Femur (tissue), 1 donor: ENCODE measurements at places on chromosomes 11 and 22.

DNA sequence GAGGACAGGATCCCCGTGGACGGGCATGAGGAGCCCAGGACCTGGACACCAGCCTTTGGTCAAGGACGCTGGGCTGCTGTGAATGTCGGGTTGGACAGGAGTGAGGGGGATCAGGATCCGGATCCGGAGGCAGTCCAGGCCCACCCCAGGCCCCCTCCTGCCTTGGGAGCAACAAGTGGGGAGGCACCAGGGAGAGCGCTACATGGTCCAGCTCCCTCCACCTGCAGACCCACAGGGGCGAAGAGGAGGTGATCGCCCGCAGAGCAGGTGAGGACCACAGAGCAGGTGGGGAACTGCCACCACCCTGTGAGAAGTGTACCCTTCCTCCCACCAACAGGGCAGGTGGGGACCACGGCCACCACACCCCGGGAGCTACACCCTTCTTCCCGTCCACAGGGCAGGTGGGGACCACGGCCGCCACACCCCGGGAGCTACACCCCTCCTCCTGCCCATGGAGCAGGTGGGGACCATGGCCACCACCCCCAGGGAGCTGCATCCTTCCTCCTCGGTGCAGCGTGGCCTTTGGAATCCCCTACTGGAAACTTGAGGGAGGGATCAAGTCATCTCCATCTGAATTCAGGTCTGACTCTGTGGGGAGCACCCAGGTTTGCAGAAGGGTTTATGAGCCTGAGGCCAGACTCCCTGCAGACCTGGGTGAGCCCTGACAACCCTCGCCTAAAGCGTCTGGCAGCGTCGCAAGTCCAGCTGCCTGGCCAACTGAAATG, 141.0 kb downstream of the BRD1 start:
- no peak for DNase-seq

DNA sequence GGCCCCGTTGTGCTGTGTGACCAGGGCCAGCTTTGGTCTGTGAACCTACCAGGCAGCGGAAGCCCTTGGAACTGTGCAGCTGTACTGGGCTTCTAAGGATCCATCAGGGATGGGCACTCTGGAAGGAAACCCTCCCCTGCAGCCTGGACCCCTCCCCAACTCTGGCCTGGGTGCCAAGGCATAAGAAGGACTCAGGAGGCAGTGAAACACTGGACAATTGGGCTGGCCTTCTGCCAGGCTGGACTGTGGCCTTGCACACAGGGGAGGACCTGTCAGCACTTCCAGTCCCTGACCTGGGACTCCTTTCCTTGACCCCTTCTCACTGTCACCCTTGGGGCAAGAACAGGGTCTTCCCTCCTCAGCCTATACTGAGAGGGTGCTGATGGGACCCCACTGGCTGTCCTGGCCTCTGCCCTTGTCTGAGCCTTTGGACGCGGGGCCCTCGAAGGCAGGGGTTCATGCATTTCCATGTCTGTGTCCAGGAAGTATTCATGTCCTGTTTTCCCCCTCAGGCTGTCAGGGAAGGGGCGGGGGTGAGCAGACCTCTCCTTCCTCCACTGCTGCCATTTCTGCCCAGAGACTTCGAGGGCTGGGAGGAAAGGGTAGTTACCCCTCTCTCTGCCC, 39.6 kb downstream of the PDE2A start:
- DNase-seq: no peak

DNA sequence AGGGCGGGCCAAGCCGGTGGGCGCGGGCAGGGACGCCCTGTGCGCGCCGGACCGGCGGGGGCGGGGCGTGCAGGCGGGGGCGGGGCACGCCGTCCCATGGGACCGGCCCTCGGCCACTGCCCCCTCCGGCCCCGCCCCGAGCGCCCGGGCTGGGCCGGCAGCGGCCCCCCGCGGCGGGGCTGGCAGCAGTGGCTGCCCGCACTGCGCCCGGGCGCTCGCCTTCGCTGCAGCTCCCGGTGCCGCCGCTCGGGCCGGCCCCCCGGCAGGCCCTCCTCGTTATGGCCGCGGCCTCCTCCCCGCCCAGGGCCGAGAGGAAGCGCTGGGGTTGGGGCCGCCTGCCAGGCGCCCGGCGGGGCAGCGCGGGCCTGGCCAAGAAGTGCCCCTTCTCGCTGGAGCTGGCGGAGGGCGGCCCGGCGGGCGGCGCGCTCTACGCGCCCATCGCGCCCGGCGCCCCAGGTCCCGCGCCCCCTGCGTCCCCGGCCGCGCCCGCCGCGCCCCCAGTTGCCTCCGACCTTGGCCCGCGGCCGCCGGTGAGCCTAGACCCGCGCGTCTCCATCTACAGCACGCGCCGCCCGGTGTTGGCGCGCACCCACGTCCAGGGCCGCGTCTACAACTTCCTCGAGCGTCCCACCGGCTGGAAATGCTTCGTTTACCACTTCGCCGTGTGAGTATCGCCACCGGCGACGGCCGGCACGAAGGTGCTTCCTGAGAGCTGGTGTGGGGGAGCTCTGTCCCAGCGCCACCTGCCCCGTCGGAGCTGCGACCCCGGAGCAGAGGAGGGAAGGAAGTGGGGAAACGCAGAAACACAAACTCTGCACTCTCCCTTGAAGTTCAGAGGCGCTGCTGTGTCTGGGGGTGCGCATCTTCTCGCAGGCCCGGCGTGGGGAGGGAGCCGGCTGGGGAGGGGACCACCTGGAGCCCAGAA, at the start of gene KCNQ1:
Gene KCNQ1, plus strand, starts transcription at position 188 of the 925 bp plus-strand sequence. Its CDS starts 91 bp downstream, at position 279.
- no peak for DNase-seq

DNA sequence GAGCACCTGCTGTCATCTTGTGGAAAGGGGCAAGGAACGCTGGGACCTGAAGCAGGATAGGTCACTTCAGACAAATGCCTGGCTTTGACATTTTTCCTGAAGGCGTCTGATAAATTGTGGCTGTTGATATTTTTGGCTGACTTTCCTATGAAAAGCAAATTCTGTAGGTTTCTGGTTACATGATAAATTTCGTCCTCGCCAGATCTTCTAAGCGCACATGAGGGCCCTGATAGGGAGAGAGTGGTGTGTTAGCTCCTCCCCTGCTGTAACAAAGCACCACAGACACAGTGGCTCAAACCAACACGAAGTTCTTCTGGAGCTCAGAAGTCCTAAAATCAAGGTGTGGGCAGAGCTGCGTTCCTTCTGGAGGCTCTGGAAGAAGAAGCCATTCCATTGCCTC, 19.6 kb downstream of the APOL4 start:
- DNase-seq: no peak

DNA sequence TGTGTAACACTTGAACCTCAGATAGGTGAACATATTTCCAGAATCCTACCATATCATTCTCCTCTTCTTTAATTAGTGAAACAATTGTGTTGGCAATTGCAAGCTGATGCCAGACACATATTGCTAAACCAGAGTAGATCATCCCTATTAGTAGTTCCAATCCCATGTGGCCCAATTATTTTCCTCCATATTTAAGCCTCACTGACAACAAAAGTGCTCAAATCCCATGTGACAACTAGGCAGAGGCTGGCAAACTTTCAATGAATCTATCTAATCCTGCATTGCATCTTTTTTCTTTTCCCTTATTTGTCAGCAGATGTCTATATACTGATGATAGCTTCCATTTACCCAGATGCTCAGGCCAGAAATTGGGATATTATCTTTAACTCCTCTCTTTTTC, 90.4 kb downstream of the GRIA4 start:
- DNase-seq: no peak

DNA sequence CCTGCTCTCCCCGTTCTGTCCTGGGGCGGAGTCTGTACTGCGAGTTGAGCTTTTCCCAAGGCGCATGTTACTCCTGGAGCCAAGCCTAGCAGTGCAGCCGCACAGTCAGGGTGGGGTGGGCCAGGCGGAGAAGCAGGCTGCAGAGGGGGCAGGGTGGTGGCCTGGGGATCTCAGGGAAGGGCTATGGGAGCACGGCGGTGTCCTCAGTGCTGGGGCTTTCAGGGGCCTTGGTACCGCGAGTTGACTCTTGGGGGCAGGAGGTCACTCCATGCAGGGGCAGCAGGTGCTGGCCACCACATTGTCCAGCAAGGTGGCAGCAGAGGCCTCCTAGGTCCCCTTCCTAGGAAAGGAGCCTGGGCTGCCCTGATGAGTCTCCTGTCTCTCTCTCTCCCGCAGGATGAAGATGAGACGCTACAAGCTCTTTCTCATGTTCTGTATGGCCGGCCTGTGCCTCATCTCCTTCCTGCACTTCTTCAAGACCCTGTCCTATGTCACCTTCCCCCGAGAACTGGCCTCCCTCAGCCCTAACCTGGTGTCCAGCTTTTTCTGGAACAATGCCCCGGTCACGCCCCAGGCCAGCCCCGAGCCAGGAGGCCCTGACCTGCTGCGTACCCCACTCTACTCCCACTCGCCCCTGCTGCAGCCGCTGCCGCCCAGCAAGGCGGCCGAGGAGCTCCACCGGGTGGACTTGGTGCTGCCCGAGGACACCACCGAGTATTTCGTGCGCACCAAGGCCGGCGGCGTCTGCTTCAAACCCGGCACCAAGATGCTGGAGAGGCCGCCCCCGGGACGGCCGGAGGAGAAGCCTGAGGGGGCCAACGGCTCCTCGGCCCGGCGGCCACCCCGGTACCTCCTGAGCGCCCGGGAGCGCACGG, 14.9 kb upstream of the MIEF1 start:
- DNase-seq: no peak

DNA sequence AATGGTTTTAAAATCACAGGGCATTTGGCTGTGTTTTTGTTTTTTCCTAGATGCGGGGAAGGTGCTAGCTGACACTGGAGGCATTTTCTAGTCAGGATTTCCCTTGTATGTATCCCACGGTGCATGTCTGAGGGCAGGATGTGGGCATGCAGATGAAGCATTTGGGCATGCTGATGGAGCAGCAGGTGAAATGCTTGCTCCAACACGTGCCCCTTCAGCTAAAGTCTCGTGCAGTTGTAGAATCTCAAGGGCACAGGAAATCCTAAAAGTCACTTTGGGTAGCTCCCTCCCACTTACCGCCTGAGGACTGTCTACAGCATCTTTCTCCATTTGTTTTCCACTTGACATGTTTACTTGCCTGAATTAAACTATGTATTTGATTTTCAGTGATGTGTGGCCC, 429.4 kb upstream of the B3GAT1 start:
- DNase-seq: no peak

DNA sequence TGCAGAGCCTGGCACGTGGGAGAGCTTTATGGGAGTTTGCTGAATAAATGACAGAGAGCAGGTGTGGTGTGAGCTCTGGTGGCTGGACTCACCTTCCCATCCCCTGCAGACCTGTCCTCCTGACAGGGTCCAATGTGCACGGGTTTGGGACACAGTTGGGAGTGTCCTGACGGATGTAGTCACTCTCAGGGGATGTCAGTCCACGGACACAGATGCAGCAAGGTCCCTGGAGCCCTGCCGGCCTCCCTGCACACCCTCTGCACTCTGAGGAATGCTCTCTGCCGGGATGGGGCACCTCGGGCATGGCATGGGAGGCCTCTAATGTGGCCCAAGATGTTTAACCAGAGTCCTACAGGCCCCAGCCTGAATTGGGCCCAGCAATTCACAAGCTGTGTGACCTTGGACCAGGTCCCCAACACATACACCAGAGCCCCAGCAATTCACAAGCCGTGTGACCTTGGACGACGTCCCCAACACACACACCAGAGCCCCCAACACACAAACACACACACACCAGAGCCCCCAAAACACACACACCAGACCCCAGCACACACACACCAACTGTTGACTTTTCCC, 30.0 kb upstream of the RFPL3 start:
- DNase-seq: no peak

- DNase-seq: no peak
These were observed 14.6 kb downstream of the SLN start for GRCh38 chr11:107697291-107697690.

GRCh38 chr22:44362249-44363012, 49.7 kb upstream of the SHISAL1 start:
- peak; percentile 16 for DNase-seq

DNA sequence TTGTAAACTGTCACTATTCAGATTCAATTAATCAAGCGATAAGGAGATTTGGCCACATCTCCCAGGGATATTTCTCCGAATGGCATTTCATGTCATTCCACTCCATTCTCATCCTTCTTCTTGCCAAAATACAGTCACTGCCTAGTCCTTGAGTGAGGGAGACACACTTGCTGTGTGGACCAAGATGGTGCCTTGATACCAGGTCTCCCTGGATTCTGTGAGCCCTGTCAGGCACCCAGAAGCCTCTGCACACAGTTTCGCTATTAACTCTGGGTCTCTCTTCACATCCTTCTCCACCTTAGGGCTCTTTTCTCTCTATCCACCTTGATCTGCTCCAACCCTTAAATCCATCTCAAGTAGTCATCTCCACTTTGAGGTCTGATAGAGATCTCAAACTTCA, 119.9 kb upstream of the LMO1 start:
- no peak for DNase-seq

GRCh38 chr22:17678817-17679385, 40.3 kb downstream of the BCL2L13 start:
- DNase-seq: no peak

DNA sequence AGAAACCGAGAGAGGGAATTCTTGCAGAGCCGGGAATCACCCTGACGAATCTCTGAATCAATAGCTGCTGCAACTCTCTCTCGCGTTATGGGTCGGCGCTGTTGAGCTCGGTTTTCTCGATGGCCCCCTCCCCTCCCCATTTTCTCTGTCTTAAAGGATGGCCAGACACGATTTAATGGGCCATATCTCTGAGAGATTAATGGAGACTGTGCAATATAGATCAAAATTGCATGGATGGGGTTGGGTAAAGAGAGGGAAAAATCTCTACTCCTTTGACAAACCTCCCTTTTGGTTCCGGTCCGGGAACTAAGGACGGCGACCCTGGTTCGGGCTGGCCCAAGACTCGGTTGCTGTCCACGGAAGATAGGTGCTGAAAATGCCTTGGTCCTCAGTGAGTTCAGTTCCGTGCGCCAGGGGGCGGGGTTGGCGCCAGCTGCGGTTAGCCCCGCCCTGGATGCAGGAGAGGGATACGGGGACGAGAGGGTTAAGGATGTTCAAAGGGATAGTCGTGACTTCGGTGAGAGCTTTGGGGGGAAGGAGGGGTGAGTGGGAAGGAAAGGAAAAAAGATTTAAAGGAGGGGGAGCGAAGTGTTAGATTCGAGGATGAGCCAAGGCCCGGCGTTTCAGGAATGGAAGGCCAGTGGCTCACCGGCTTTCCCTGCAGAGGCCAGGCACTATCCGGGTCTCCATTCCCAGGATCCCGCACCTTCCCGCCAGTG, 103.6 kb upstream of the HSD17B12 start:
- DNase-seq: peak; percentile 59

DNA sequence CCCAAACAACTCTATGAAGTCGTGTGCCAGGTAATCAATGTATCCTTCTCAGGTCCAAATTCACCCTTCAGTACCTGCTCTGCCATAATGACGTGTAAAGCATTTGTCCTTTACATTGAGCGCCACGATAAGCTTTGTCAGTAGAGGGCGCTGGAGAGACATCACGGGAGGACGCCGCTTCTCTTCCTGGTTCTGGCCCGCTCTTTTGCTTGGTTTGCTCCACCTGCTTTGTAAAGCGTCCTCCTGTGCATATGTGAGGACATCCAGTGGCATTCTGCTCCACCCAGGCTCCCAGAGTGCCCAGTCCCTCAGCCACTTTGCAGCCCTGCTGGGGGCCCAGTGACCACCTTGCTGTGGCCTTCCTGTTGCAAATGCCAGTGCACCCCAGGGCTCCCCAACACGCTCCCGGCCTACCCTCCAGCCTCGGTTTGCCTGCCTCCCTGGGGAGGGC, 61.1 kb downstream of the WT1 start:
- no peak for DNase-seq

- DNase-seq: no peak
These were observed 83.7 kb upstream of the CHRM4 start for GRCh38 chr11:46475051-46475925.
